IPS DF 6.9 (cell line): ENCODE measurements at places on chromosomes 3 and 15.

- no peak for DNase-seq
These were observed 21.2 kb downstream of the SLC7A14 start for GRCh38 chr3:170564664-170565063.

GRCh38 chr15:61226361-61227256 is 2.5 kb downstream of the RORA start:
- no peak for DNase-seq

DNA sequence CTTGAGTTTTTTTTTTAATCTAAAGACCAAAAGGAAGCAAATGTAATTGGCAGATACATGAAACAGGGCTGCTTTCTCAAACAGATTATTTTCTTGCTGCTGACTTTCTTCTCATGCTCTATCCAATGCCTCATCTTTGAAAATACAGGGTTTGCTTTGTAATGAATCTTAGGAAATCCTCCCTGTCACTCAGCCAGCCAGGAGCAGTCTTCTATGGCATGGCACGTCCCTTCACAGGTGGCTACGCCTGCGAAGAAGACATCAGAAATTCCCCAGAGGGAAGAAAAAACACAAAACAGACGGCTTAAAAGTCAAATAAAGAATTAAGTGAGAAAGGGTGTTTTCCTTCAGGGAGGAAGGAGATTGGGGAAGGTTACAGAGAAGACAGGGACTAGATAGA is 242.5 kb downstream of the IGSF11 start:
- DNase-seq, result no peak

- DNase-seq, result no peak
These were observed 2.4 kb downstream of the KLHDC8B start for GRCh38 chr3:49173792-49174170.

DNA sequence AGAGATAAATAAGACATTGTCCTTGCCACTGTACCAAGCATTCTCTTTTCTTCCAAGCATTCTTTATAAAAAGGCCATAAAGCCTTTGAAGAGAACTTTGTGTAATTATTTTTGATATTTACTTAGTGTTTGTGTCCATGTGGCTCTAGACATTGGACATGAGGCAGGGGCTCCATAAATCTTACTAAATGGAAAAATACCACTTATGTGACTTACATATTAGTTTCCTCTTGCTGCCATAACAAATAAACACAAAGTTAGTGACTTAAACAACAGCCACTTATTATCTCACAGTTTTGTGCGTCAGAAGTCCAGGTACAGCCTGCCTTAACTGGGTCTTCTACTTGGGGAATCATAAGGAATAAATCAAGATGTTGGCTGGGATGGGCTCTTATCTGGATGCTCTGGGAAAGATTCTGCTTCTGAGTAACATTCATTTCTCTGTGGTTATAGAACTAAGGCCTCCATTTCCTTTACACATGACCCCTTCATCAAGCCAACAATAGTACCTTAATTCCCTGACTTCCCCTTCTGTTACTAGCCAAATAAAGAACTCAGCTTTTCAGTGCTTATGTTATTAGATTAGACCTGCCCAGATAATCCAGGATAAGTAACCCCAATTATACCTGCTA is 59.9 kb upstream of the COL8A1 start:
- DNase-seq, result no peak

DNA sequence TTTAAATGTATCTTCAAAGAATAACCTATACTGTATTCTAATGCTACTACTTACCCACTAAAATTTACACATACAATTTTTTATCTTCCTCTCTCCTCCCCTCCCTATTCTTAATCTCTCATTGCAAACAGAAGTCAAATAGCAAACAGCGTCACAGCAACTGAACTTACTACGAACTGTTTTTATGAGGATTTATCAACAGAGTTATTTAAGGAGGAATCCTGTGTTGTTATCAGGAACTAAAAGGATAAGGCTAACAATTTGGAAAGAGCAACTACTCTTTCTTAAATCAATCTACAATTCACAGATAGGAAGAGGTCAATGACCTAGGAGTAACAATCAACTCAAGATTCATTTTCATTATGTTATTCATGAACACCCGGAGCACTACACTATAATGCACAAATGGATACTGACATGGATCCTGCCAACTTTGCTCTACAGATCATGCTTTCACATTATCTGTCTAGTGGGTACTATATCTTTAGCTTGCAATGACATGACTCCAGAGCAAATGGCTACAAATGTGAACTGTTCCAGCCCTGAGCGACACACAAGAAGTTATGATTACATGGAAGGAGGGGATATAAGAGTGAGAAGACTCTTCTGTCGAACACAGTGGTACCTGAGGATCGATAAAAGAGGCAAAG is 984 bp downstream of the FGF7 start:
- no peak for DNase-seq

DNA sequence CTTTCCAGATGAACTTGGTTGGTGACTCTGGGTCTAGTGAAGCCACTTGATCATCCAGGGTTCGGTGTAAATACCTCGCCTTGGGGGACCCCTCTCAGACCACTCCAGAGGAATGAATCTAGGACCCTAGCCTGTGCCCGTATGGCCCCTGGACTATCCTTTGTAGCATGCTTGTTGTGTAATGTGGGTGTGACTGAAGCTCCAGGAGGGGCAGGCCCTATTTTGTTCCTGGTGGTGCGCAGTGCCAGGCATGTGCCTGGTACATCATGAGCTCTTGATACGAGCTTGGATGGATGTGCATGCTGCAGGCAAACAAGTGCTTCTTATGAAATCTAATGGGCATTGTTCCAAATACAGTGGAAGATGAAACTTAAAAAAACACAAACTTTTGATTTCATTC is 82.8 kb downstream of the EBLN2 start:
- DNase-seq, result no peak
